IPS-NIHi11 (cell line): ENCODE measurements at places on chromosomes 7 and 10.

- DNase-seq: peak; percentile 100
These were observed at the start of gene MGMT for GRCh38 chr10:129466703-129467358. Gene MGMT (plus strand): TSS chr10:129467241.

DNA sequence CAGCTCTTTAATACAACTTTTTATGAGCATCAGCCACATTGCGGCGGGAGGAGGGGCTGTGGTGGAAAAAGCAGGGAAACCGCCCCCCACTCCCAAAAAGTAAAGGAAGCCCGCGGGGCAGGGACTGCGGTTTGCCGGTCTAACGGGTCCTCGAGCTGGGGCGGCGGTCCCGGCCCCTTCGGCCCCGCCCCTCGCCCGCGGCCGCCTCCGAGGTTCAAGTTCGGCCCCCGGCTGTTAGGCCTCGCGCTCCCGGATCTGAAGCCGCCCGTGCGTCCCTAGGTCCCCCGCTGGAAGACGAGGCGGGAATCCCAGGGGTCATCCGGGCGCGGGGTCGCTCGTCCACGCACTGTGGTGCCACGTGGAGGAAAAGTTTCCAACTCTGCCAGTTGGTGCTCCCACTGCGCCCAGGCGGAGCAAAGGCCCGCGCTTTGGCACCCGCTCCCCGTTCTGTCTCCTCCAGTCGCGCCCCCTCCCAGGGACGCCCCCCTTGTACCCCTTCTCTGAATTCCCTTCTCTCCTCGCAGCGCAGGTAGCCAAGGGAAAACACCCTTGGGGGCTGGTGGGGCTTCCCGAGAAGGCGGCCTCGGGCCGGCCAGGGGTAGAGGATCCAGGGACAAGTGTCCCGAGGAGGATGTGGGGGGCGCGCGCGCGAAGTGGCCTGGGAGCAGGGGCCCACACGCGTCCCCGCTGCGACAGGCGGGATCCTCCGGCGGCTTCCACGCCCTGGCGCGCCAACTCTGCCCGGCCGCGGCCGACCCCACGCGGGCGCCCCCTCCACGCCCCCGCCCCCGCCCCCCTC is 798 bp upstream of the AUTS2 start:
- DNase-seq: peak; percentile 54

DNA sequence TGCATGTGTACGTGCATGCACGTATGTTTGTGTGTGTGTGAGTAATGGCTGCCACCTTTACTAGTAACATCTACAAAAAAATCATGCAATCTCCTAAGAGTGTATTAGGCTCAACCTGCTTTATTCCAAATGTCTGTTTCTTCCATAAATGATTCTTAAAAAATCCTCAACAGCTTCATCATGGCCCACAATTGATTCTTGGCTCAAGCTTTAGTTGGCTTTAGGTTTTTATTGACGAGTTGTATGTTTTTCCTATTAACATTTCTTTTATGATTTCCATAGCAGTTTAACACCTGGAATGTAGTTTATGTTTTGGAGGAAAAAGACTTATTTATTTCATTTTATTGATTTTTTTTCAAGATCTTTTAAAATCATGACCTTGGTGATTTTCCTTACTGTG is 121.9 kb upstream of the RAB18 start:
- DNase-seq: no peak

DNA sequence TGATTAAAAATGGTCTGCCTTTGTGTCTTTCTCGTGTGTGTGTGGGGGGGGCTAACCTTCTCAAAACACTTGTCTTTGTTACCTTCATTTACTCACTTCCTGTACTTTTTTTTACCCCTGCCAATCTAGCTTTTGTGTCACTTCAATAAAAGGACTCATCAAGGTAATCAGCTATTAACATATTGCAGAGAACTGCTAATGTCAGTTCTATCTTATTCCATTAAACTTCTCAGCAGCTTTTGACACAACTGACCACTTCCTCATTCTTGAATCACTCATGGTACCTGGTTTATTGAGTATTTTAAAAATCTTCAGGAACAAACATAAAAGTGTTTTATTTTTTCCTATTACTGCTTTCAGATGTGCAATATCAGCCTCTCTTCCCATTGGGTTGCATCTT is 59.8 kb downstream of the SLC25A40 start:
- DNase-seq: no peak

DNA sequence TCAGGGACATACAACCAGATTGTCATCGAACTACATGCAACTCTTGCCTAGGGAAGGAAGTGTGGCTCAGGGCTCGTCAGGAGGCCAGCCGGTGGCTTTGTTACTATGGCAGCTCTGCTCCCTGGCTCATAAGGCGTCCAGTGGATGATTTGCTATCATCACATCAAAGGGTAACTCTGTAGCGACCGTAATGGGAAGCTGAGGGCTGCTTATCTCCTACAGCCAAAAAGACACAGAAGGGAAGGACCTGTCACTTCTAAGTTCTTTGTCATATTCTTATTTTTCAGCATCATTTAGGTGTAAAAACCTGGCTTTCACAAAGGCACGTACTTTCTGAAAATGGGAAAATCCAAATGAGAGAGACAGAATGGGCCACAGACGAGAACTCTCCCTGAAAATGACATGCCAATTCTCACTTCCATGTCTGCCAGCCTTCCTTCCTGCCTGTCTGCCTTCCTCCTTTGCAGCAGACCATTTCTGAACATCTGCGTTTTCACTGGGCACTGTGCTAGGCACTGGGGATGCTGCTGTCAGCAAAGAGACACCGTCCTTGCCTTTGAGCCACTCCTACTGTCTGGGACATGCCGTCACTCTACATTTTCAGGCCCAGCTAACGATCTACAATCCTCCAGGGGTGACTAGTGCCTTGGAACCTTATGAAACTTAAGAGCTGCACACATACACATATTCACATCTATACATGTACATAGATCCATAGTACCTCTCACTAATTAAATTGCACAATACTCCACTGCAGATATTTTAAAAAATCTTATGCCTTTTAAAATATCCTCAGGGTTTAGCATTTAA is 26.9 kb downstream of the ENKUR start:
- no peak for DNase-seq
